8988T (cell line): ENCODE measurements at places on chromosomes 13 and 19.

DNA sequence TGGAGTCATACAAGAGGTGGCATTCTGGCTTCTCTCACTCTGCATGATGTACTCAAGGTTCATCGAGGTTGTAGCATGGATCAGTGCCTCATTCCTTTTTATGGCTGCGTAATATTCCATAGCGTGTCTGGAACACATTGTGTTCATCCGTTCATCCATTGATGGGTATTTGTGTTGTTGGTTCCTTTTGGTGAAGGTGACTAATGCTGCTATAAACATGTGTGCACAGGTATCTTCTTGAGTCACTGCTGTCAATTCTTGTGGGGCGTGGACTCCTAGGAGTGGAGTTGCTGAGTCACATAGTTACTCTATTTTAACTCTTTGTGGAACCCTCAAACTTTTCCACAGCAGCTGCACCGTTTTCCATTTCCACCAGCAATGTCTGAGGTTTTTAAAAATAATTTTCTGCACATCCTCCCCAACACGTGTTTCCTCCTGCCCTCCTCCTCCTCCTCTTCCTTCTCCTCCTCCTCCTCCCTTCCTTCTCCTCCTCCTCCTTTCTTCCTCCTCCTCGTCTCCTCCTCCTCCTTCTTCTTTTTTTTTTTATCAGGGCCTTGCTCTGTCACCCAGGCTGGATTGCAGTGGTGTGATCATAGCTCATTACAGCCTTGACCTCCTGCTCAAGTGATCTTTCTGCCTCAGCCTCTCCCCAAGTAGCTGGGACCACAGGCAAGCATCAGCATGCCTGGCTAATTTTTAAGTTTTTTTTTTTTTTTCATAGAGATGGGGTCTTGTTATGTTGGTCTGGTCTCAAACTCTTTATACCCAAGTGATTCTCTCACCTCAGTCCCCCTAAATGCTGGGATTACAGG lies 2.0 kb upstream of the TMEM221 start:
- DNase-seq: no peak

GRCh38 chr13:80345771-80346510 lies 5.0 kb upstream of the SPRY2 start:
- no peak for DNase-seq

GRCh38 chr13:27201661-27202060 lies 30.1 kb upstream of the USP12 start:
- DNase-seq: no peak

GRCh38 chr19:29761575-29762232 lies 46.6 kb upstream of the C19orf12 start:
- no peak for DNase-seq

- DNase-seq: no peak
Observed at GRCh38 chr13:20053016-20053415, 94.5 kb downstream of the ZMYM2 start.
